ENCODE measurements at places on chromosomes 3 and 15.

- no peak for DNase-seq
These were observed 1.4 kb downstream of the KBTBD13 start for GRCh38 chr15:65077981-65078352.

GRCh38 chr15:60529332-60529731 lies 50.4 kb upstream of the ICE2 start:
- no peak for DNase-seq

DNA sequence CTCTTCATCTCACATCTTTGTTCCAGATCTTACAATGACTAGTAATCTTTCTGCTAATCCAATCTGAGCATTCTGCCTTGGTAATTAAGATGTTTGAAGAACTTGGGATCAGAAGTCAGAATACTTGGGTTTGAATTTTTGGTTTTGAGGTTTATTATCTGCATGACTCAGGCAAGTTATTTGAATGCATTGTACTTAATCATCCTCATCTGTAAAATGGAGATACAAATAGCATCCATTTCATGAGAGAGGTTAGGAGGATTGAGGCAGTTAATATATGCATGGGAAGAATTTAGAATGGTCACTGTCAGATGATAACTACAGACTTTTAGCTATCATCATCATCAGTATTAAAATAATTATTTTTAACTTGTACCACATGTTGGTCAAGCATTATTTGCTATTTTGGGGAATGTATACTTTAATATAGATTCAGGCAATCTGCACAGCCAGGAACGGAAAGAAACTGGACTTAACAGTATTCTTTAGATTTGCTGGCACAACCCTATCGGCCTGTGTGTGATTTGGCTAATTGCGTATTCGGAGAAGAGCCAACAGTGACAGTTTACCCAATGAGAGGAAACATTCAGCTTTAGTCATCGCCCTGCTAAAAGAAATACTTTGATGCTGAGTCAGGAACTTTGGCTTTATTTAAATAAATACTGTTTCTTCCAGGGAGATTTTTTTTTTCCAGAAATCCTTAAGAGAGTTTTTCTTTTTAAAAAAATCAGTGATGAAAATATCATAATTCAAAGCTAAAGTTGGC lies 600.0 kb downstream of the ROBO1 start:
- DNase-seq, result no peak

DNA sequence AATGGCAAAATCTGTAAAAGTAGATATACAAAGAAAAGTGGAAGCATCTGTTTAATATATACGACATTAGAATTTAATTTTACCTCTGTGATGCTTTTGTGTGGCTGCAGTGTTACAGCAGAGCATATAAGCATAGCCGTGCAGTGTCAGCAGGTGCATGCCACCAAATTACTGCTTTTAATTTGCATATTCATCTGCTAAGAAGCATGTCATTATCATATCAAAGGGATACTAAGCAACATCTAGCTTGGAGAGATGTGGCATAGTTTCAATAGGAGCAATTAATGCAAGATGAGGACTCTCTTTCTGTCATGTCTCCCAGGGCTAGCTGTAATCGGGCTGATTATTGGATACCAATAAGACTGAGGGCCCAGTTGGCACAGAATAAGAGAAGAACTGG lies 214.4 kb upstream of the SOX2 start:
- no peak for DNase-seq

DNA sequence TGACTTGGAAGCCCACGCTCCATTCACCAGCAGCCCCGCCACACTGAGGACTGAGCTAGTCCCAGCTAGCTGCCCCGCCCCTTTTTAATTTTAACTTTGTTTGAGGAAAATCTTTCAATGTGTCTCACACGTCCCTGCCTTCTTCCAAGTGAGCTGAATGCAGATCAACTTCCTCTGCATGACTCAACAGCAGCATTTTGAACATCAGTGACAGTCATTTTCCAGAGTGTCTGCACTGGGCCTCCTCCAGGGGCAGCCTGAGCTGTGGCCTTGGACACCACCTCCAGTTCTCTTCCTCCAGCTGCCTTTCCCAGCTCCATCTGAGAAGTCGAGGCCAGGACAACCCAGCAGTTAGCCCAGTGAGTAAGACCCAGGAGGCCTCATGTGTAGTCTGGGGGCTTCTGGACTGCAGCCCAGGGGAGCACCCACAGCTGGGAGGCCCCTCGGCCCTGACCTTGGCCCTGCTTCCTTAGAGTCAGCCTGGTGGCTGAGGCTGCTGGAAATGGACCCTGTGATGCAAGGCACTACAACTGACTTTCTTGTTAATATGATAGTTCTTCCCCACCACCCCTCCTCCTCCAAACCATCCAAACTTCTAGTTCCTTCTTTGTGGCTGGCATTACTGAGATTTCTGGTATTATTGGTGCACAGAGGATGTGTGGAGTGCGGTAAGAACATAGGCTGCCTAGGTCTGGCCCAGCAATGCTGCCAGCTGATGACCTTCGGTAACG lies 21.4 kb upstream of the ESYT3 start:
- DNase-seq, result no peak

GRCh38 chr15:36694574-36694973 lies 115.1 kb downstream of the CDIN1 start:
- DNase-seq, result no peak

- DNase-seq, result no peak
These were observed 7.7 kb downstream of the CGNL1 start for GRCh38 chr15:57384024-57384423.

DNA sequence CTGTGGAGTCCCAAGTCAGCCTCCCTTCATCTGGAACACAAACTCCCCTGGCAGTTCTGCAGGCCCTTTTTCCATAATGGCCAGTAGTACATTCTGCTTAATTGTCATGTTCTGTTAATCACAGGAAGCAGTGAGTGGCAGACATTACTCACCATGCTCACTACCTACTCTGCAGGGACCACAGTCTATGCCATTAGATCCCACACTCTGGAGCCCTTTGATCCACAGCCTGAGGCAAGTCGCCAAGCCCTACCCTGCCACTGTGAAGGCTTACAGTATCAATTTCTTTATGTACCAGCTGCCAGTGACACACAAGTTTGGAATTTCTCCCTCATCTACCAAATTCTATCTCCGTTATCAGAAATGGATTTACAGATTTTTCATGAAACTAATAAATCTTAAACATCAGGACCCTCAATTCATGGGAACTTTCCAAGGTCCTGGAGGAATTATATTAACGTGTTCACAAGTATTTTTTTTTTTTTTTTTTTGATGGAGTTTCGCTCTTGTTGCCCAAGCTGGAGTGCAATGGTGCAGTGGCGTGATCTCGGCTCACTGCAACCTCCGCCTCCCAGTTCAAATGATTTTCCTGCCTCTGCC lies 20.6 kb upstream of the WWTR1 start:
- no peak for DNase-seq

GRCh38 chr15:75578173-75578947 lies 755 bp downstream of the PTPN9 start:
- peak; percentile 16 for DNase-seq

GRCh38 chr3:124281453-124282316 lies 289.8 kb upstream of the ROPN1 start:
- peak; percentile 32 for DNase-seq

GRCh38 chr3:107816107-107816506 lies 274.7 kb downstream of the CD47 start:
- no peak for DNase-seq

DNA sequence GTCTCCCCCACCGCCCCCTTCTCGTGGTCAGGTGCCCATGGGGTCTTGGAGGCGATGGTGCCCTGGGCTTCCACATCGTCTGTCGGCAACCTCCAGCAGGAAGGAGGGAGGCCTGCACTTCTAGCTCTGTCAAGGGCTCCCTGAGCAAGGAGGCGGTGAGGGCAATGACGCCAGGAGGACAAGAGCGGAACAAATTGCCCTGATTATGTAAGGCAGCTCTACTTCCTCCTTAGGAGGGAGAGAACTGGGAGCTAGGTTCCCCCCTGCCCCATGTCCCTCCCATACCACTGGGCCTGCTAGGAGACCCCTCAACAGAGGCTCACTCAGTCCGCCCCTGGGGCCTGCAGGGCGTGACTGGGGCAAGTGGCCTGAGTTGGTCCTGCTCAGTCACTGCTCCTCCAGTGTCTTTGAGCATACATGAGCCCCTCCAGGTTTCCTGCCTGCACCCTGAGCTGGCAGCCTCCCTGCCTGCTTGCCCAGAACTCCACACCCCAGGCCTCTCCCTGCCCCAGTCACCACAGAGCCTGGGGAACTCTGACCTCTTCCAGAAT lies 56.1 kb downstream of the CACNA2D2 start:
- DNase-seq, result no peak

- no peak for DNase-seq
These were observed 67.1 kb downstream of the IGF1R start for GRCh38 chr15:98715401-98715800.

DNA sequence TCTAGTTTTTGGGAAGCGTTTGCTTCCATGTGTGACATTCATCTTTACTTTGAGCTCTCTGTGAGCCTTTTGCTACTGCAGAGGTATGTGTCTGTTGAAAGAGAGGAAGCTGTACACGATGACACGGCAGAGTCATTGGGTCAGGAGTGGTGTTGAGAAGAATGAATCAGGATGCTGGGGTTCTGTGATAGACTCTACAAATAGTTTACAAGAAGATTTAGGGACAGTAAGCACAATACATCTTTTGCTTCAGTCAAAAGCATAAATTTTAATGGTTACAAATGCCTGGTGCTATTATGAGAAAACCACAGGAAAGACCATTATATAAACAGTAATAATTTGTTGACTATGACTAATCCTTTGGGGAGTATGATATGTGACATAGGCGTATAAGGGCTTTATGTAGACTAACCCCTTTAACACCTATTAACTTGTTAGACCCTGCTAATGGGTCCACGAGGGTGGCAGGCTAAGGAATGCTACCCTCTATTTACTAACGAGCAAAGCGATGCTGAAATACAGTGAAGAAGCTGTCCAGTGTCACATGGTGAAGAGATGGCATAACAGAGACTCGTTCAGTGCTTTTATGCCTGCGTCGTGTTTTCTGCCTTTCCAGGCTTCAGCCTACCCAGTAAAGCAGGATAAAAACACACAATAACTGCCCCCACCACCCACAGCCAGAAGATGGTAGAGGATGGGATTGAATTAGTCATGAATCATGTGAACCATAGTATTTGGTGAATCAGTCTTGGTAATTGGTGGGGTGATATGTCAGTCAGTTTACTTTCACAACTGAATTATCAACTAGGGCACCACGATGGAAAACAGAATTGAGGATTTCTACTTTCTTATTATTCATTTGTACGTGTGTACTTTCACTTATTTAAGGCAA lies 118.8 kb downstream of the LPP start:
- DNase-seq, result no peak

DNA sequence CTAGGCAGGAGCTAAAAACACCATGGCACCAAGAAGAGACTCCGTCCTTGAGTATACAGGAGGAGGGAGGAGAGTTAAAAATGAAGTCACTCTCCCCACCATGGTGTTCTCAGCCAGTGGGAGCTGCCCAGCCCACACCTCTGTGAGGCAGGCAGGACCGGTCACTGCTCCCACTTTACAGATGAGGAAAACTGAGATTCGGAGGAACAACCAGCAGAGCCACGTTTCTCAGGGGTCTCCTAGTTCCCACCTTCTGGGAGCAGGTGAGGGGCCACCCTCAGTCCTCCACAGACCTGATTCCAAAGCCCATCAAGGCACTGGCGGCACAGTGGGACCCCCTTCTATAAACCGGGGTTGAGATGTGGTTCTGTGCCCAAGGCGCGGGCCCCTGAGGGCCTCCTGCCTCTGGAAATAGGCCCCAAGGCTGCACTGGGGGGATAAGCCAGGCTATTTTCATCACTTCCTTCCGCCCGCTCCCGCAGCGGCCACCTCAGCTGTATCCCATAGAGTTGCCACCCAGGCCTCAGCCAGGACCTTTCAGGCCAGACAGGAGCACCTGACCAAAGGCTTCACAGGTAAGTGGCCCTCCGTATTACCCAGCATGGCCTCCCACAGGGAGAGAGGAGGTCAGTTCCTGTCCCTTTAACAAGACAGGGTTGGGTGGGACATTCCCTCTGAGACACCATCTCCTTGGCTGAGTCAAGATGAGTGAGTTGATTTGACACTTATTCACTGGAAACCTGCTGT lies at the start of gene GP9:
Gene GP9 (plus strand): TSS at position 504 of the 747 bp plus-strand sequence. CDS start 961 bp downstream, outside the sequence.
- no peak for DNase-seq

- no peak for DNase-seq
These were observed 165.0 kb downstream of the PEX5L start for GRCh38 chr3:179871782-179872181.

GRCh38 chr3:43155464-43156121 lies 49.7 kb upstream of the POMGNT2 start:
- DNase-seq, result no peak

GRCh38 chr3:62370858-62371719 lies 2.3 kb downstream of the FEZF2 start:
- DNase-seq, result no peak

GRCh38 chr15:59221511-59222505 lies 15.2 kb downstream of the LDHAL6B start:
- DNase-seq, result no peak

DNA sequence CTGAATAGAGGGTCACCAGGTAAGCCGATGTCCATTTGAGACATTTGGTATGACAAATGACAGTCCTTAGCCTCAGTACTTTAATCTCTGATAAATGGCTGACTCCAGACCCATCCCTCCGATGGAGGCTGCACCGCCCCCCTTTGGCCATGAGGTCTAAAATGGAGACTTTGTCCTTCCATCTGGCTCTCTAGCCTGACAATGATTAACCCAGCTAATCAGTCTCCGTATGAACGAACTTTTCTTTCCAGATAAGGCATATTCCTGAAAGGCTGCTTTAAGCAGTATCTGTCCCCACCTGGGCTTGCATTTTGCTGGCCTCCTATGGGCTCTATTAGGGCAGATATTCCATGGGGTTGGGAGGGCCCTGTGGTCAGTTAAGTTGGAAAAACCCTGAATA lies 10.8 kb upstream of the MYZAP start:
- DNase-seq, result no peak

DNA sequence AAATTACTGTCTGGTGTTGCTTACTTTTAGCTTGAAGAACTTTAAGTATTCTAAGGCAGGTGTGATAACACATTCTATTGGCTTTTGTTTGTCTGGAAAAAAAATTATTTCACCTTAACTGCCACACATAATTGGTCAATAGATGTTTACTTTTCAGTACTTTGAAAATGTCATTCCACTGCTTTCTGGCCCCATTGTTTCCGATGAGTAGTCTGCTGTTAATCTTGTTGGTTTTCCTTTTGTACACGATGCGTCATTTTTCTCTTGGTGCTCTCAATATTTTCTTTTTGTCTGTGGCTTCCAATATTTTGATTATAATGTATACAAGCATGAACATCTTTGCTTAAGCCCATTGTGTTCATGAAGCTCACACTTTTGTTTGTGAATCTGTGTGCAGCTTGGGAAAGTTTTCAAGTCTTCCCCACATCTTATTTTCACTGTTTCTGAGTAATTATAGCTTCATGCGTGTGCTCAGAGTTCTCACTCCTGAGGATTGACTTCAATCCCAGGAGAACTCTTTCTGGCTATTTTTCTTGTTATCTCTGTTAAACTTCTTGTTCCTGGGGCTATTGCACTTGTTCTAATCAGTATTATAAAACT lies 664.7 kb downstream of the IGSF11 start:
- DNase-seq, result no peak

DNA sequence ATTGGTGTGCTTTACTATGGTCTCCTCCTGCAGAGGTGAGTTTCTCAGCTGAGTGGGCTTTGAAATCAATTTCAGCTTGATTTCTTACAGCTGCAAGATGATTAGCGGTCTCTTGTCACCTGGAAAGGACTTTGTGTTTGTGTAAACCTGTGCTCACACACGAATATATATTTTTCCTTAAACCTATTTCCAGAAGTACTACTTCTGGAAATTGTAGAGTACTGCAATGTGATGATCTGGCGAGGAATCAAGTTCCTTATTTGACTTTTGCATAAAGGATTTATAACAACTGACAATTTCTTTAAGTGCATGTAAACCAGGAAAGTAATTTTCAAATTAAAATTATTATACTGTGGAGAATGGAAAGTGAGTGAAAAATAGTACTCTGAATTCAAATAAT lies 2.1 kb downstream of the MCTP2 start:
- no peak for DNase-seq

- peak; percentile 10 for DNase-seq
These were observed 1.6 kb upstream of the KY start for GRCh38 chr3:134652409-134652831.
